Gastrocnemius medialis (tissue), 4 donors: ENCODE measurements at places on chromosomes 2 and 18. TPM values are rescaled to one million over a fixed set of nuclear protein-coding genes. Genes with fewer than 3 reads are reported as not detected.

VSNL1 gene
- not detected for total RNA-seq

UGT1A10 gene
- not detected for total RNA-seq

IL1RN gene
- total RNA-seq = 0.51 TPM

SCN2A gene
- not detected for total RNA-seq

LCT gene
- 0.13 TPM for total RNA-seq

CMPK2 gene
- 12.2 TPM for total RNA-seq

BABAM2 gene
- 72.2 TPM for total RNA-seq

SPDYA gene
- 0.31 TPM for total RNA-seq

IL36B gene
- not detected for total RNA-seq

TMEM198 gene
- total RNA-seq = 4.7 TPM

VWC2L gene
- total RNA-seq = not detected

- no peak for DNase-seq
Measured at GRCh38 chr2:79432731-79433146, 80.1 kb upstream of the CTNNA2 start.

DNA sequence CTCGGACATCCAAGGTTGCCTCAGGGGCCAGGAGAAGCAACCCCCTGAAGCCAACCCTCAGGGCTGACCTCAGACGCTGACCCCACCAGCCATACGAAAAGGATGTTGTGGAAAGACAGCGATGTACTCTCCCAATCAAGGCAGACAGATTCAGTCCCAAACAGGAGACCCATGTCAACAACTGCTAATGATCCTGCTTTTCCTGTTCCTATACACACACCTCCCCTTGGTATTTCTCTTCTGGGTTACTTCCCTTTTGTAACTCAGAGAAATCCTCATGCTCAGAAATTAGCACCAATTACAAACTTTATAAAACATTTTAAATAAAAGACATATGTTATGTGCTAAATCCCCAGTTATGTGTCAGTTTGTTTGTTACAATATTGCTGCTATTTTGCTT, 120.8 kb downstream of the PID1 start:
- no peak for DNase-seq

DNA sequence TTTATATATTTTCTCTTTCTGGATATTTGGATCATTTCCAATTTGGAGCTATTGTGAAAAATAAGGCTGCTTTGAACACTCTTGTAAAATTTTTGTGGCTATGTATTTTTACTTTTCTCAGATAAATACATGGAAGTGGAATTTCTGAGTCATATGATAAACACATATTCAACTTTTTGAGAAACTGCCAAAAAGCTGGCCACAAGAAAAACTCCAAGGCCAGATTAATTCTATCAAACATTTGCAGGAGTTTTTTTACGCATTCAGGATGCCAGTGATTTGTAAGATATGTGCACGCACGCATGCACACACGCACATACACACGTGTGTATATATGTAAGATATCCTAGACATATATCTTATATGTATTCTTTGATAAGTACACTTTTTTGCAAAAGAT, 477.5 kb upstream of the SPHKAP start:
- no peak for DNase-seq

- DNase-seq = no peak
Measured at GRCh38 chr2:81670885-81671284, 1366.3 kb upstream of the LRRTM1 start.

- no peak for DNase-seq
Measured at GRCh38 chr18:75264926-75265597, 54.5 kb downstream of the TSHZ1 start.

- no peak for DNase-seq
Measured at GRCh38 chr2:136718273-136718672, 47.1 kb upstream of the THSD7B start.

DNA sequence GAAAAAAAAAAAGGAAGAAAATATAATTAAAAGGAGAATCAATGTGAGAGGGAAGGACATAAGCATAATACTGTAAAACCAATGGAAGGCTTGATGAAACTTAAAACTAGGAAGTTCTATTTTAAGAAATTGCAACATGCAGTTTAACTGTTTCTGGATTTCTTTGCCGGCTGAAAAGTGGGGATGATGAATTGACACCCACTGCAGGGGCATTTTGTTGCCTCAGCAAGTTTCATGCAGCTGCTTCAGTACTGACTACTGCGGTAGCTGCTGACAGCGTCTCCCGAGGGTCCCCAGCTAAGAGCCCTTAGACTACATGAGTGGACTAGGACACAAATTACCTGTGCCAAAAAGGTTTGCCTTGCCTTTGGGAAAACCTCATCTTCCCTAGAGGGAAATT, 69.2 kb downstream of the B3GNT2 start:
- no peak for DNase-seq

GRCh38 chr2:138601458-138602165, 100.0 kb downstream of the SPOPL start:
- DNase-seq = no peak

DNA sequence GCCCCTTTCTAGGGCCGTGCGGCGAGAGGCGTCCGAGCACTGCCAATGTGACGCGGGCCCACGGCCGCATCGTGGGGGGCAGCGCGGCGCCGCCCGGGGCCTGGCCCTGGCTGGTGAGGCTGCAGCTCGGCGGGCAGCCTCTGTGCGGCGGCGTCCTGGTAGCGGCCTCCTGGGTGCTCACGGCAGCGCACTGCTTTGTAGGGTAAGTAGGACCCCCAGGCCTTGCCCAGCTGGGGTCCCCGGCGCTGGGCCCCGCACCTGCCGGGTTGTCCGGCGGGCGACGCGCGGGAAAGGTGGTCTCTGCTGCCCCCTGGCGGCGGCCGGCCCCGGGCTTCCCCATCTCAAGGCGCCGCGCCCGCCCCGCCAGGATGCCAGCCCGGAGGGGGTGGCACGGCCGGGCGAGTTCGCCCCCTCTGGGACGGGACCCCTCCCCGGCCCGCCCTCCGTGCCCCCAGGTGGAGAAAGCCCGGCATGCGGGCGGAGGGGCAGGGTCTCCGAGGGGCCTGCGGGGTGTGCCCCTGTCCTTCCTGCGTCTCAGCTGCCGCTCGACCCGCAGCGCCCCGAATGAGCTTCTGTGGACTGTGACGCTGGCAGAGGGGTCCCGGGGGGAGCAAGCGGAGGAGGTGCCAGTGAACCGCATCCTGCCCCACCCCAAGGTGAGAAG, 1.9 kb downstream of the PRSS56 start:
- DNase-seq = peak; percentile 44

DNA sequence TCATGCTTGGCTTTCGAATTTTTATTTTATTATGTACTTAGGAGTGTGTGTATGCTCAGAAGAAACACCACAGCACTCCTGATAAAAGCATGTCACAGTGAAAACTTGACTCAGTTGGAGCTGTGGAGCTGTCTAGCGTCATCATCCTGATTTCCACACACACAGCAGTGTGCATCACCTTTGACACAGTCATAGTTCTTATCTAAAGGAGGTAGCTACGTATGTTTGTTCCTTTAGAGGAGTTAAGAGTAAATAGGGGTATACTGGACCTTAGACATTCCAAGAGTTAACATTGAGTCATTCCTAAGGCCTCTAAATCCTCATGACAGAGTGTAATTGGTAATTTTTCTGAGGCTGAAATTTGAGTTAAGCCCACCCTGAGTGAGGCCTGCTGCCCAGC, 96.9 kb downstream of the PHLPP1 start:
- DNase-seq = no peak

GRCh38 chr18:25725501-25725900, 364.9 kb downstream of the SS18 start:
- no peak for DNase-seq

GRCh38 chr18:62999392-62999791, 284.1 kb downstream of the PHLPP1 start:
- DNase-seq = peak; percentile 62

- DNase-seq = no peak
Measured at GRCh38 chr2:3348767-3349166, 28.9 kb downstream of the EIPR1 start.

- peak; percentile 29 for DNase-seq
Measured at GRCh38 chr18:5527603-5528002, 16.2 kb downstream of the EPB41L3 start.

DNA sequence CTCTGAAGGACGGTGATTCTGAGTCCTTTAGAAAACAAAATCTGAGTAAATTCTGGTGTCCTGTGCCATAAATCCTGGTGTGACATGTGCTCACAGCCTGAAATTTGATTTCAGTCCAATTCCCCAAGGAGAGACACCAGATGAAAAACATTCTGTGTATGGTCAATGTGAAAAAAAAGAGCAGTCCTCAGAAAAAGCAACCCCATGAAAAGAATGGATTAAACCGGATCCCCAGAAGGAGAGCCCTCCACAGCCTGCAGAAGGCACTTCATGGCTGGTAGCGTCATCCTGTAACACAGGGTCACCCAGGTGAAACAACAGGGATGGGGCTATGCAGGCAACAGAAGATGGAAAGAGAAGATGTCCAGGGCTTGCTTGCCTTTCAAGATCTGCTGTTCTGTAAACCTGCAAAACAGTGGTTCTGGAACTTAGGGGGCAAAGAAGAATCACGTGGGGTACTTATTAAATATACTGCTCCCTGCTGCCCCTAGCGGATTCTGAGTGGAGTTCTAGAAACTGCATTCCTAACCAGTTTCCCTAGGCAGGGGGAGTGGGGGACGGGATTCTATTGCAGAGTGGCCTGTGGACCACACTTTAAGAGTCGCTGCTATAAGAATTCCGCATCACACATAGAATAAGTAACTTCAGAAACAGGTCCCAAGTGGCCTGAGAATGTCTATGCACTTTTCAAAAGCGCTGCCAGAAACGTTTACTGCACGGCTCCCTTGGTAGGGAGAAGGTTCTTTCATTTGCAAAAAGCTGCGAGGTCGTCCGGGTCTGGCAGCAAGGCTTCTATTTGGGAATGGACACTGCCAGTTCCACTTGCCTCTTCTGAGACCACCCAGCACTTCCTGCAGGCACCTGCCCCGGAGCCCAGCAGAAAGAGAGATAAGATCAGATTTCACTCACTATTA, 118.9 kb upstream of the ARL5A start:
- no peak for DNase-seq

- DNase-seq = no peak
Measured at GRCh38 chr18:56191334-56191733, 447.1 kb downstream of the TXNL1 start.

- peak; percentile 55 for DNase-seq
Measured at GRCh38 chr2:46315103-46315890, 18.1 kb downstream of the EPAS1 start.

GRCh38 chr2:215883799-215884198, 129.6 kb downstream of the MREG start:
- DNase-seq = no peak

GRCh38 chr2:189782221-189782671, 1.9 kb downstream of the ORMDL1 start:
- DNase-seq = no peak

DNA sequence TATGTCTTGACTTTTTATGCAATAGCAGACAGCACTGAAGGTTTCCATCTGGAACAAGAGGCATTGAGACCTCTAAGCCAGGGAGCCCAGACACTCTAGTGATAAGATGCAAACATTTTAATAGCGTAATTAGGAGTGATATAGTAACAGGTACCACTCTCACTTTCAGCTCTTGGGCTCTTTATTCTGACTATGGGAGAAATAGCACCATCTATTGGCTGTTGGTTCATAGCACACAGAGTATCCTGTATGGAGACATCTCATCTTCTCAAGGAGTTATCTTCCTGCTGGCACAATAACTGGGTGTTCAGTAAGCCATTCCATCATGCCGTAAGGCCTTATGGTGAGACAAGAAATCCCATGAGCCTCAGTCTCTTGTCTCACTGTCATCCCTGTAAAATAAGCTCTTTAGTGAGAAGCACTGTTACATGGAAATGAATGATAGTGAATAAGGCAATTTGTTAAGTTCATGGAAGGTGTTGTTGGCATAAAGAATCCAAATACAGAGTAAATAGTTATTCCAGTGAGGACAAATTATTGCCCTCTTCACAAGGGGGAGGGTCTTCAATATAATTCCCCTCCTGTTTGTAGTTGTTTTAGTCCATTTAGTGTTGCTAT, 48.3 kb downstream of the THUMPD2 start:
- DNase-seq = no peak

GRCh38 chr2:121348128-121348740, 63.2 kb upstream of the TFCP2L1 start:
- no peak for DNase-seq

DNA sequence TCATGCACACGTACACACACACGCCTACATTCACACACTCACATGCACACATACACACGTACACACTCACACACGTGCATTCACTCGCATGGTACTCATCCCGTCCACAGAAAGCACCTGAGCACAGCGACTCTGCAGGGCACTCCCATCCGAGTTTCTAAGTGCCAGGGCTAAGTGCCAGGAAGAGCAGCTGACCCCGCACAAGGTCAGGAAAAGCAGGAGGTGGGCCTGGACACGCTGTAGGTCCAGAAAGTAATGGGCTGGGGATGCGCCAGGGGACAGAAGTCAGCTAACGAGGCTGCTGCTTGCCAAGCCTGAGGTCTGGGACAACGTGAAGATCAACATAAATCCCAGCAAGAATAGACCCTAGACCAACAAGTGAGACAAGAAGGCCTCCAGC, 15.8 kb downstream of the ADI1 start:
- no peak for DNase-seq

DNA sequence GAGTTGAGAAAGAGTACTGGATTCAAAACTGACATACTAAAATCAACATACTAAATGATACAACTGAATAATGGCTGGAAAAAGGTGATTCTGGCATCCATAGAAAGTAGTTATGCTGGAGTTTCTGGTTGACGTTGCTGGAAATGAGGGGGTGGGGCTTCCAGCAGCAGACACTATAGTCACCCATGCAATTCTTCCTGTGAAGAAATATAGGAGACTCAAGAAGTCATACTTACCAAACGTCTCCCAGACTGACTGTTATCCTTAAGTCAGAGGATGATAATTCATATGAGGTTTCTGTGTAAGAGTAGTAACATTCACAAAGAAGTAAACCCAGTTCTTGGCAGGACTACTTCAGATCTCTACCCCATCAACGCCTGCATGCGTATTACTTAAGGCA, 23.6 kb downstream of the DTNB start:
- DNase-seq = no peak

DNA sequence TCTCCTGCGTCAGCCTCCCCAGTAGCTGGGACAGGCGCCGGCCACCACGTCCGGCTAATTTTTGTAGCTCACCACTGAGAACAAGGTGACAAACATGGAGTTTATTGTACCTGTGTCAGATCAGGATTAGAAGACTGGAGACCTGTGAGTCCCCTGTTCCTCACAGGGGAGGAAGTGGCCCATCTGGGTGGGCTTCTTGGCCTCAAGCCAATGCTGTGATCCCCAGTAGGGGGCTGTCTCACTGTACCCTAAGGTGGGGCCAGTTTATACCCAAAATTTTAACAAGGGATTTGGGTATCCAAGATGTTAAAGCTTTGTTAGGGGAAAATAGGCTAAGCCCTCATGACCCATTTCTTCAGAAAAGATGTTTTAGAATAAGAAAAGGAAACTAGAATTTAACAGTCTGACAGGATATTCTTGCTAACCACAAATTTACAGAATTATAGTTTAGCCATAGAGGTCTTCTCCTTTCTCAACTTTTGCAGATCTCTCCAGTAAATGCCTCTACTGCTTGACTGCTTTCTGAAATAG, 16.3 kb downstream of the PCBP1 start:
- DNase-seq = no peak
